ENCODE measurements at places on chromosomes 3 and 15.

- no peak for DNase-seq
These were observed 56.2 kb upstream of the AKAP13 start for GRCh38 chr15:85324202-85324601.

- no peak for DNase-seq
These were observed 12.5 kb downstream of the DPH6 start for GRCh38 chr15:35533130-35534110.

DNA sequence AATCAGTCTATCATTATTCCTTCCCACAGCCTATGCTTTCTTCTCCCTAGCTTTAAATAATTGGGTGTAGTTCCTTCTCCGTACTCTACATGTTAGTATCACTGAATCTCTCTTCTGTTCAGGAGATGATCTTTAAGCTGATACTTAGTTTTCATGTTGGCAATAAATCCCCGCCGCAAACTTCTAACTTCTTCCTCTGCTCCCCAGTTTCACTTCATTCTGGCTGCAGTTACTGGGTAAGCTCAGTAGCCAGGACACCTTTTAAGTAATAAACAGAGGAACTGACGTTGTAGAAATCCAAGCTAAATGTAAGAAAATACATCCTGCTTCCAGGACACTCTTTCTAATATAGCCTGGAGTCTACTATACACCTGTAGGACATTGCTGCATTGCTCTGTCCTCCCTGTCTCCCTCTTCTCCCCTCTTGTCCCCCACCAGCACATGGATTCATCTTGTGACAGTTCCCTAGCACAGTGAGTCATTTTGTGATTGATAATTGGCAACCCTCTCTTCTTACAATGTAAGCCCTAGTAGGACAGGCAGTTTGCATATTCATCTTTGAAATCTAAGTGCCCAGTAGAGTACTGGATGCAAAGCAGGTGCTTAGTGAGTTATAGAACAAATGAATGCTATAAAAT, 598.2 kb downstream of the UNC13C start:
- no peak for DNase-seq

DNA sequence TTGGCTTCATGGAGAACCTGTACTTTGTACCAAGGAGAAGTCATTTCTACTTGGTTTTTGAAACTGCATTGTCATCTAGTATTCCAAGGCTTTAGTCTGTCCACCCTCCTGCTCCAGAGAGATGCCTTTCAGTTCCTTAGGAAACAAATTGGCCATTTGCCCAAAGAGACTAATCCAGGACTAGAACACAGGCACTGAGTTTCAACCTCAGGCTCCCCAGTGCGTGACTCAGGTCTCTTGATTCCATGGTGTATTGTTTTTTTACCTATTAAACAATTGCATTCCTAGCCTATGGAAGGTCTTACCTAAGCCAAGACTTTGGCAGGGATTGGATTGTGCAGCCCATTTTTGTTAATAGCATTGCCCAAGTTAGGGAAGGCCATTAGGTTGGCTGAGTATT, 214.8 kb upstream of the CTDSPL start:
- DNase-seq = no peak

- DNase-seq = peak; percentile 54
These were observed 10.4 kb downstream of the PLA2G4E start for GRCh38 chr15:42010434-42010833.

GRCh38 chr3:195910499-195910845, 2.1 kb upstream of the TNK2 start:
- DNase-seq = no peak

GRCh38 chr3:131658115-131658514, 155.3 kb upstream of the MRPL3 start:
- no peak for DNase-seq

DNA sequence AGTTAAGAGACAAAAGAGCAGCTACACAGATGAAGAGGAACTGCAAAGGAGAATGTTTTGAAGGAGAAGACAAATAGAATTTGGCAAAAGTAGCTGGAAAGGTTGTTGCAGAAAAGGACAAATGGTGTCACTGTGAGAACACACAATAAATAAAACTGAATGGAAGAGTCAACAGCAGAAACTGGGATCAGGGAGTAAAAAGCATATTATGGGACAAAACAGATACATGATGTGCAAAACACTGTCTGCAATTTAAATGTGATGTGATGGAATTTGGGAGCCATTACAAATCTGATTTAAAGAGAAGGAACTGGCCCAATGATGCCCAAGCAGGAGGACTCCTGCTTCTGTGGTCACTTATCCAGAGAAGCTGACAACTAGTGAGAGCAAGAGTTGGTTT, 46.1 kb downstream of the CD47 start:
- DNase-seq = no peak

GRCh38 chr3:33803894-33804526, 5.6 kb downstream of the PDCD6IP start:
- DNase-seq = no peak

GRCh38 chr15:74580538-74581350, 34.9 kb upstream of the CLK3 start:
- no peak for DNase-seq

DNA sequence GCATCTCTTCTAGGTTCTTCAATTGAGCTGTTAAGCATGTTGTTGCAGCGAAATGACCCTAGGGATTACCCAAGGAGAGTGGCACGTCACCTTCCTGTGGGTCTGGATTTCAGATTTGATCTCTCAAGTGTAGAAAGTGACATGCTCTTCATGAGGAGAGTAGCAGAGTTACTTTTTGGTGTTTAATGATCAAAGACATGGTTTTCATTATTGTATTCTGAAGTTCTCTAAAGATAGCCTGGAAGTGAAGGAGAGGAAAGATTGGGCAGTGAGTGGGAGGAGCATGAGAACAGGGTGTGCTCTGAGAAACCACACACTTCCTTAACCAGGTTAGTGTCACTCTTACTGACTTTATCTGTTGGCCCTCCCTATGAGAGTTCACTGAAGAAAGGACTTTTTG, 153.6 kb downstream of the AKAP13 start:
- no peak for DNase-seq

DNA sequence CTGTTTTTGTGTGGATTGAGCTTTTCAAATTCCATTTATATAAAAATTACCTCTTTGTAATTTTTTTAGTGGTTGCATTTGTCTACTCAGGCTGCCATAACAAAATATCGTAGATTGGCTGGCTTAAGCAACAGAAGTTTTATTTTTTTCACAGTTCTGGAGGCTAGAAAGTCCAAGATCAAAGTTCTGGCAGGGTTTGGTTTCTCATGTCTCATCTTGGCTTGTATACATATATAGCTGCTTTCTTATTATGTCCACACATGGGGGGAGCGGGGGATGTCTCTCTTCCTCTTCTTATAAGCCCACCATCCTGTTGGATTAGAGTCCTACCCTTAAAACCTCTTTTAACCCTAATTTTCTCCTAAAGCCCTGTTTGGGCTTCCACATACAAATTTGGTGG, 28.5 kb downstream of the MGA start:
- DNase-seq = no peak

GRCh38 chr15:42082823-42083604, 11.3 kb downstream of the PLA2G4D start:
- no peak for DNase-seq

- no peak for DNase-seq
These were observed at the start of gene MAGEL2 for GRCh38 chr15:23647421-23648370. MAGEL2 (minus strand) TSS chr15:23647867; CDS start chr15:23647742, 125 bp downstream.

- DNase-seq = no peak
These were observed 175.4 kb downstream of the TBC1D2B start for GRCh38 chr15:77901921-77902750.

GRCh38 chr15:74376226-74376625, 8.8 kb upstream of the CYP11A1 start:
- DNase-seq = no peak

- no peak for DNase-seq
These were observed 103.7 kb downstream of the FRMD4B start for GRCh38 chr3:69282181-69282580.

DNA sequence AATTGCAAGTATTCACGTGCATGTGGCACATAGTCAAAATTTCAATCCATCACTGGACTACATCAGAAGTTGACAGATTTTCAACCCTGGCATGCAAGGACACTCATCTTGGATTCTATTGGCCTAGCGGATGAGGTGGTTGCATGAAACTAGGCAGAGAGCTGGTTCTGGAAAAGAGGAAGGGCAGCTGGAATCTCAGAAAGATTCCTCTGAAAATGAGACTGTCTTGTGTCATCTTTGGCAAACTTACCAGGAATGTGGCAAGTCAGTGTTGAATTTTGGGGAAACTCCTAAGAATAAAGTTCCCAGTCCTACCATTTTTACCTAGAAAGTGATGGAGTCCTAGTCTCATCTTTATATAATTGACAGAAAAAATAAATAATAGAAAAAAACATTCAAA, 384.3 kb upstream of the NR2F2 start:
- no peak for DNase-seq

DNA sequence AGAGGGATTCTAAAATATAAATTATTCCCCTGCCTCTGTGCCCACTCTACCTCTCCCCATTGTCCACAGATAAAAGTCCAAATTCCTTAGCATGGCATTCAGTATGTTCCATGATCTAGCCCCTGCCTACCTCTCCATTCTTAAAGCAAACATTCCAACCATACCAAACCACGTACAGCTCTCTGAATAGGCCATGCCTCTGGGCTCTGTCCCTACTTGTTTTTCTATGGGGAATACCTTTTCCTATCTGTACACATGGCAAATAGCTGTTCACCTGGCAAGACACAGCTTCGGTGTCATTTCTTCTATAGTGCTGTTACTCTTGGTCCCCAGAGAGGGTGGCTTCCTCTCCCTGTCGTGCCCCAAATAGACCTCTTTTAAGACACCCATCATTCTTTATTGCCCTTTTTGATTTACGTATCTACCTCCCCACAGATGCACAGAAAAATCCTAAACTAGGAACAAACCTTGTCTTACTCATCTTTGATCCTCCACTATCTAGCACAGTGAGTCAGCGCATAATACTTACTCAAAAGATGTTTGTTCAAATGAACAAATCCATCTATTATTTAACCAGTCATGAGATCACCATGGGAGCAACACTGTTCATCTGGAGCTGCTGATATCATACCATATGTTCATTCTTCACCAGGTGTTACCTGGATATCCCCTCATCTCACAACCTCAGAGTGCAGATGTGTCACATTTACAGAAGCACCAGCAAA, 329.8 kb downstream of the THSD4 start:
- DNase-seq = no peak

DNA sequence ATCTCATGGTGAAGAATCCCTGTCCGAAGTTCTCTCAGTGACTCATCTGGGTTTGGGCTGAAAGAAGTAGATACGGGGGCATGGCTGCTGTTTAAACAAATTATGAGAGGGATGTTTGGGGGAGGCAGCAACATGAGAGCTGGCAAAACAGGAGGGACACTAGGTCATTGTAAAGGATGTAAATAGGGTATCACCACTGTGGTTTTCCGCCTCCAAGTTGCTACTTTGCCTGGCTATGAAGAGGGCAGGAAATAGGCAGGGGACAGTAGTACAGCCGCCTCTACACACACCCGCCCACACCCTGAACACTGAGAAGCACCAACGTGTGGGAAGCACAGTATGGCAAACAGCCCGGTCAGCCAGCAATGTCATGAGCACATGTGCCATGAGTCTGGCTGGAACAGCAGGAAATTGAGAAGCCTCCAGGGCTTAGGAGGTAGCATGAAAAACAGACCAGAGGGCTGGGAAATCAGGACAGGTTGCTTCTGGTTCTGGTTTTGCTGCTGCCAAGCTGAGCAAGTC, 17.1 kb downstream of the HEXA start:
- no peak for DNase-seq

DNA sequence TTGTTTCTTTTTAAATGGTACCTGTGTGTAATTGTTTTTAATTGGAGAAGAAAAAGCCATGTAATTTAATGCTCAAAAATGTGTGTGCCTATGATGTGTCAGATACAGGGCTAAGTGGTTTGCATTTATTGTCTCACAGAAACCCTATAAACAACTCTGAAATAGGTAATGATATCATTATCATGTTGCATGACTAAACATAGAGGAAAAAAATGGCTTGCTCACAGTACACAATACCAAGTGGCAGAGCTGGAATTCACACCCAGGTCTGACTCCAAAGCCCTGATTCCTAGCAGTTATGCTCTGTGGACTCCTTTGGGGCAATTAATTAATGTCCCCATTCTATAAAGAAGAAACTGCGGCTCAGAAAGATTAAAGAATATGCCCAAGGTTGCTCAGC, 237.4 kb upstream of the TRIM42 start:
- no peak for DNase-seq

Measured in GM18507 (cell line).